ENCODE measurements at places on chromosomes 2 and 18. TPM values are rescaled to one million over a fixed set of nuclear protein-coding genes. Genes with fewer than 3 reads are reported as not detected.

Gene GPBAR1
- total RNA-seq, result 0.29 TPM

Gene HK2
- 0.95 TPM for total RNA-seq

Gene TP53I3
- total RNA-seq, result 269 TPM

Gene STARD6
- total RNA-seq, result not detected

Gene ESPNL
- total RNA-seq, result 0.12 TPM

Gene PLB1
- total RNA-seq, result 2.6 TPM

Gene CTAGE1
- total RNA-seq, result not detected
